ENCODE measurements at places on chromosomes 6 and 20. TPM values are rescaled to one million over a fixed set of nuclear protein-coding genes. Genes with fewer than 3 reads are reported as not detected.

ERVFRD-1 gene
- not detected for total RNA-seq

RFX6 gene
- total RNA-seq, result not detected

SLC22A7 gene
- not detected for total RNA-seq

SIRPB2 gene
- total RNA-seq, result not detected

CLPSL2 gene
- not detected for total RNA-seq

TGM2 gene
- total RNA-seq, result 117 TPM

ATP6V1G2 gene
- 3.8 TPM for total RNA-seq

TENT5A gene
- 40.0 TPM for total RNA-seq

INSM1 gene
- total RNA-seq, result not detected

SLC17A3 gene
- total RNA-seq, result 1.1 TPM

HEY2 gene
- 0.25 TPM for total RNA-seq

ALDH5A1 gene
- total RNA-seq, result 1.6 TPM

NRN1 gene
- total RNA-seq, result 0.65 TPM

NRSN1 gene
- total RNA-seq, result not detected

EXOC2 gene
- 11.0 TPM for total RNA-seq

HRH3 gene
- total RNA-seq, result not detected

CEP250 gene
- 22.0 TPM for total RNA-seq

SYCP2 gene
- total RNA-seq, result 0.74 TPM

RNF39 gene
- total RNA-seq, result not detected

C6orf132 gene
- total RNA-seq, result 1.4 TPM

RWDD1 gene
- 66.9 TPM for total RNA-seq

OR2B6 gene
- total RNA-seq, result not detected

TBX18 gene
- 27.1 TPM for total RNA-seq

NUS1 gene
- 29.4 TPM for total RNA-seq

BTBD9 gene
- total RNA-seq, result 21.4 TPM

SNX21 gene
- 90.7 TPM for total RNA-seq

AFDN gene
- 29.2 TPM for total RNA-seq

CCN6 gene
- total RNA-seq, result not detected

RAET1L gene
- total RNA-seq, result not detected

WFDC5 gene
- total RNA-seq, result not detected

PTCRA gene
- total RNA-seq, result not detected

SUPT3H gene
- 10.6 TPM for total RNA-seq

EYA2 gene
- total RNA-seq, result 1.6 TPM

EEF1E1 gene
- total RNA-seq, result 66.1 TPM

GGTLC1 gene
- not detected for total RNA-seq

FRK gene
- total RNA-seq, result 2.0 TPM

PLA2G7 gene
- not detected for total RNA-seq

RSPH3 gene
- 6.4 TPM for total RNA-seq

RSPH9 gene
- 0.57 TPM for total RNA-seq

CTAGE9 gene
- total RNA-seq, result not detected

JPH2 gene
- under 0.01 TPM for total RNA-seq

CLDN20 gene
- total RNA-seq, result not detected

RAET1G gene
- total RNA-seq, result 0.82 TPM

TBC1D32 gene
- 45.5 TPM for total RNA-seq

ATF6B gene
- 40.6 TPM for total RNA-seq

ECT2L gene
- total RNA-seq, result under 0.01 TPM

ADGRF5 gene
- total RNA-seq, result 15.9 TPM

MYH7B gene
- not detected for total RNA-seq

HLA-DQA1 gene
- total RNA-seq, result not detected

TCP11 gene
- total RNA-seq, result not detected

EFCAB8 gene
- not detected for total RNA-seq

LY6G6F gene
- total RNA-seq, result not detected

AGER gene
- total RNA-seq, result 0.16 TPM
